HT-29 (cell line): ENCODE measurements at places on chromosomes 5 and 9.

GRCh38 chr5:144468571-144468970, 297.9 kb downstream of the KCTD16 start:
- no peak for DNase-seq

- no peak for DNase-seq
These were observed 291.2 kb downstream of the AOPEP start for GRCh38 chr9:95017661-95018060.

GRCh38 chr5:1467341-1468246, 22.4 kb upstream of the SLC6A3 start:
- no peak for DNase-seq

GRCh38 chr9:13478639-13479038, 199.1 kb upstream of the MPDZ start:
- DNase-seq = no peak
